ENCODE measurements at places on chromosomes 12 and 14.
A peak's percentile ranks its signal among the peaks of the same experiment; 100 is the strongest.

DNA sequence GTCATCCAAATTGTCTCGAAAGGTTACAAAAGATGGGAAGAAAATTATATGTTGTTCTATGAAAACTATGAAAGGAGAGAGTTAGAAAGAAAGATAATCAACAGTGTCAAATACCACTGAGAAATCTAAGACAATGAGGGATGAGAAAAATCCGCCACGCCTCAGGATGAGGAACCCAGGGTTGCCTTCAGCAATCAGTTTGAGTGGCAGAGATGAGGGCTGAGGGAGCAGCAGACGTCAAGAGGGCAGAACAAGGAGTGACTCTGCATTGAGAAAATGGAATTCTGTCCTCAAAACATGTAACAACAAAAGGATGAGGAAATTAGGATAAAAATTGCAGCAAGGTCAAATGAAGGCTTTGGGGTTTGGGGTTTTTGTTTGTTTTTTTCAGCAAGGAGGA, 18.3 kb upstream of the OXA1L start:
- no peak for DNase-seq

DNA sequence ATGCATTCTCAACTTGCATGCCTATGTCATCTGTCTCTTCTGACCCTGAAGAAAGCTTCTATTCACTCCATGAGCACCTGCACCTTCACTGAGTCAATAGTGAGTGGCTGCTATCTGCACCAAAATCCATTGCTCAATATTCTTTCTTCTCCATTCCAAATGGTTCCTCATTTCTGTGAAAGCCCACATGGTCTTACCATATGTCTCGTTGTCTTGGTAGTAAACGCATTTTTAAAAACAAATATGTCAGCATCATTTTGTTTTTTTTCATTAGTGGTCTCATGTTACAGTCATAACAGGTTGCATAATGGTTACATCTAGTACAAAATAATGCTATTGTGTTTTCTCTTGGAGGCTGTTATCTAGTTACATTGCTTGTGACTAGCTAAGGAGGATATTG, 106.9 kb upstream of the CPM start:
- DNase-seq, result no peak

DNA sequence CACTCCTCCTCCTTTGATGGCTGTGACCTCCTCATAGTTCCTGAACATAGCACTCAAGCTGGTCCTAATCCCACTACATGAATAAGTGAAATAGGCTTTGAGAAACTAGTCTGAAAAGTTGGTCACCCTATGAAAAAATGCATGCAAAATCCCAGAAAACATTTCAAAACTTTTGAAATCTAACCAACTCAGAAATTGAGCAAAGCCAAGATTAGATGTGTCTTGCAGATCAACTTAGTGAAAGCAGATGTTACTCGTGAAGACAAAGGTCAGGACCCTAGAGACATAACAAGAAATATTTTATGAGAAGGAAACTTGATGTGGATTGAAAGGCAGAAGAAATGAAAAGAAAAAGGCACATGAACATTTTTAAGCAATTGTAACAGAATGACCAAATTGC, 63.3 kb downstream of the TSHR start:
- no peak for DNase-seq

DNA sequence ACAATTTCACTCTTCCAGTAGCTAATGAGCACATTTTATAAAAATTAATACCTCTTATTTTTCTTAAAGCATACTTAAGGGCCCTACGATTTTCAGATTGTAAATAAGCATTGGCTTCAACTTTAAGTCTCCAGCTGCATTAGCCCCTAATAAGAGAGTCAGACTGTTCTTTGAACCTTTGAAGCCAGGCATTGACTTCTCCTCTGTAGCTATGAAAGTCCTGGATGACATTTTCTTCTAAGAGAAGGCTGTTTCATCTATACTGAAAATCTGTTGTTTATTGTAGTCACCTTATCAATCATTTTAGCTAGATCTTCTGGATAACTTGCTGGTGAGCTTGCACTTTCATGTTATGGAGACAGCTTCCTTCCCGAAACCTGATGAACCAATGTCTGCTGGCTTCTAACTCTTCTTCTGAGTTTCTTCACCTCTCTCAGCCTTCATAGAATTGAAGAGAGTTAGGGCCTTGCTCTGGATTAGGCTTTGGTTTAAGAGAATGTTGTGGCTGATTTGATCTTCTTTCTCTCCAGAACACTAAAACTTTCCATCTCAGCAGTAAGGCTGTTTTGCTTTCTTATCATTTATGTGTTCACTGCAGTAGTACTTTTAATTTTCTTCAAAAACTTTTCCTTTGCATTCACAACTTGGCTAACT, 377.1 kb upstream of the RGS6 start:
- no peak for DNase-seq

GRCh38 chr12:10069099-10069498, 29.7 kb downstream of the CLEC1A start:
- DNase-seq, result no peak

DNA sequence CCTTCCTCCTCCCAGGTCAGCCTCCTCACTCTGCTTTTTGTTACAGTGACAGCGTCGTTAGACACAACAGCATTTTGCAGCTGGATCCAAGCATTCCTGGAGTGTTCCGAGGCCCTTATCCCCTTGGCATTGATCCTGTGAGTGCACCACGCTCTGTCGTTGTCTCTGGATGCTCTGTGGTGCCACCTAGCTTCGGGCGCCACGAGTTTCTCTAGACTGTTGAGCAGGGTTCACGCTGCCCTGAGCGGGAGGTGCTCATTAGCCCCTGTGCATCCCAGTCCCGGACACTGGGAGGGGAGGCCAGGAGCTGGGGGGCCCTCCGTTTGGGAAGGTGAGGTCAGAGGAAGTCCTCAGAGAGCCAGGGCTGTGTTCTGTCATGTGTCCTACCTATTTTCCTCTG, 17.3 kb upstream of the DNAH10 start:
- DNase-seq, result peak; percentile 27

DNA sequence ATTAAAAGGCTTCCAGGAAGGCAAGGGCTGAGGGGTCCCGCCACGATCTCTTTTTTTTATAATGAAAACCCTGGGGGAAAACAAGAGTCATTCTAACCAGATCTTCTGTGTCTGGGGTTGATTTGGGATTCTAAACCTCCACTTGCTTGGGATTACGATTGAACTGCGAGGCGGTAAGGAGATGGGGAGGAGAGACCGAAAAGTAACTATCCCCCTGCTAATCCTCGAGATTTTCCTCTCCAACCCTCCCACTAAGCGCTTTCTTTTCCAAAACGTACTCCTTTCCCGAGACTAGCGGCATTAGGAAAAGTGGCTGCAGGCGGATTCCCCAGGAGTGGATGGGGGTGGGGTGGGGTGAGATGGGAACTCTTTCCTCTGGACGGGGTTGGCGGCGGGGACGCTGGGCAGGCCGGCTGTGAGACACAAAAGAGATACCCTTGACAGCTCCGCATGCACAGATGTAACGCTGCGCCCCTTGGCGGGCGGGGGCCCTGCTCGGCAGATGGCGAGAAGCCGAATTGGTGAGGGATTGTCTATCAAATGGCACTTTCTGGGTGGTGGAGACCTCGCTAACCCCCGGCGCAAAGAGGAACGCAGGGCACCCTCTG, 830 bp upstream of the SRRM4 start:
- peak; percentile 67 for DNase-seq

- no peak for DNase-seq
These were observed 26.7 kb downstream of the TSPAN11 start for GRCh38 chr12:30953257-30953656.

DNA sequence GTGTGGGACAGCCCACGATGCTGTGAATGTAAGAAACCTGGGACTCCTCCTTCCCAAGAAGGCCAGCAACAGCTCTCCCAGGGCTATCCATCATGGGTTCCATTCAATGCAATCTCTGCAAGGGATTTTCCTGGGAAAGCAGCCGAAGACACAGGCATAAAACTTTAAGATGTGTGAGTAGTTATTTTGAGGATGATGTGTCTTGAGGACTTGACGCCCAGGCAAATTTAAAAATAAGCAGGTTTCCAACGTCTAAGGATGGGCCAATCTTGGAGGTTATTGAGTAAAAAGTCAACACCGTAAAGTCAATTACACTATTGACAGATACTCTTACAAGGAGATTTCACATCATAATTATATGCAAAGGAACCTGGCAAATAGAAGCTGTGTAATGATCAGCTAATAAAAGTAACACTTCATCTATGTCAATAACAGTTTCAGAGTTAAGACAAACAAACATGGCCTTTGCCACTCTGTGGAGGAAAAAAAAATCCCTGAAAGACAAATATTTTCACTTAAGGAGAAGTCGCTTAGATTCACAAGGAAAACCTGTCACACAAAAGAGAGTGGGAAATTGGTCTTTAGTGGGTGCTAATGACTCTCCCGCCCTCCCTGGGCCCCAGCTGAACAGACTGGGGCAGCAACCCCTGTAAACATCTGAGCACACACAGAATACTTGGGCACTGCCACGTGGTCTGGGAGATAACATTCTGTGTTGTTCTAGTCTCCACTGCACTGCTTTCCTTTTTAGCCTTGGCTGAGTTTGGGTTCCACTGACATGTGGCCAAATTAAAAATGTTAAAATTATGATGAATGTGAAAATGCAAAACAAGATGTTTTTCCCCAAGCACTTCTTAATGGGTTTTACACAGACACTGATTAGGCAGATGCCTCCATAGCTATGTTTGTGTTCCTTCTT, 240.9 kb downstream of the FOXN3 start:
- no peak for DNase-seq

DNA sequence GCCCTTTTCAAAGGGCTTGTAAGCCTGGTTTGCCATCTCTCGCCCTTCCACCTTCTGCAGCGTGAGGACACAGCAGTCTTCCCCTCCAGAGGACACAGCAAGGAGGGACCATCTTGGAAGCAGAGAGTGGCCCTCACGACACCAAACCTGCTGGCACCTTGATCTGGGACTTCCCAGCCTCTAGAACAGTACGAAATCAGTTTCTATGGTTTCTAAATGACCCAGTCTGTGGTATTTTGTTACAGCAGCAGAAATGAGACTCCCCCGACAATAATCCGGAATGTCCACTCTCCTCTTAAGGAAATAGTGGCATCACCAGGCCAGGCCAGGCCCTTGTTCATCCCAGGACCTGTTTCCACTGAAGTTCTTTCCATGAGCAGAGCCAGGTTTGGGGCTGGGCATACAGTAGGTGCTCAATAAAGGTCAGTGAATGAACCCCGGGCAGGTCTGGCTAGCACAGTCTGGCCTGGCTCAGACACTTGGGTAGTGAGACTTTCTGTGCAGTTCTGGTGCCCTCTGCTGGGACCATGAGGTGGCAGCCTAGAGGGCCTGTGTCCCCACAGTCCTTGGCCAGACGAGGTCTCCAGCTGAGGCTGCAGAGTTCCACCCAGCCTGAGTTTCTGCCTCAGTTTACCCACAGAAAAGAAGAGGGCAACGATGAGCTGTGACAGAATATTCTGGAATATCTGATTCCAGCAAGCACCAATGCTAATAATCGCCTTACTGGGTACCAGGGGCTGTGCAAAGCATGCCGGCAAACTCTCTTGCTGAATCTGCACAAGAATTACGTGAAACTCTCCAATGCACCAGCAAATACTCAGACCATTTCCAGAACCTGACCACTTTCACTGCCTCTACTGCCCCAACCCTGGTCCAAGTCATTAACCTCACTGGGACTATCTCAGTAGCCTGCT, 14.0 kb downstream of the ABCB9 start:
- DNase-seq, result peak; percentile 75

DNA sequence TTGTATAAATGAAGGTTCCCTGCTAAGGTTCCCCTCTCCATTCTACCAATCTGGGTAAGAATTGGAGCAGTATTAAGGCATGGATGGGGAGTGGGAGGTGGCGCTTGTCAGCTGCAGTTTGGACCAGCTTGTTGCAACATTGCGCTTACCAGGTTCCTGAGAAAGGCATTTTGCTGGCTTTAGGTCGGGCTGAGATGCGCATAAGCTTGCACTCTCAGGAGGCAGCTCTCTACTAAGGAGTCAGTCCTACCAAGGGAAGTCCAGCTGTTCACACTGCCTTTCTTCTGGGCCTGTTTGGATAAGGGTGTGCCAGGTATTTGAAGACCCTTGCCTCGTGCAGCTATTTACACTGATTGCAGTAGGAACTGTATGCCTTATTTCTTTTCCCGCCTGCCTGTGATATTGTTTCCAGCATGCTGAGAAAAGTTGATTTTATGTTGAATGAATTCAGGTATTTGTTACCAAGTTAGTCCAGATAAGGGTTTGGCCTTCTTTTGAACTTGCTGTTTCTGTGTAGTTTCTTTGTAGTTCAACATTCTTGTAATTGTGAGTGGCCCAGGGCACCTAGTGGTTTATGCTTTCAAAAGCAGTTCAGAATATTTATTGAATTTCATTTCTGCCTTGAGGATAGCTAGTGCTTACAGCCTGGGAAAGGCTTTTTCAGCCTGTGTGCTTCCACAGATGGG, 2.6 kb downstream of the MLEC start:
- peak; percentile 30 for DNase-seq

DNA sequence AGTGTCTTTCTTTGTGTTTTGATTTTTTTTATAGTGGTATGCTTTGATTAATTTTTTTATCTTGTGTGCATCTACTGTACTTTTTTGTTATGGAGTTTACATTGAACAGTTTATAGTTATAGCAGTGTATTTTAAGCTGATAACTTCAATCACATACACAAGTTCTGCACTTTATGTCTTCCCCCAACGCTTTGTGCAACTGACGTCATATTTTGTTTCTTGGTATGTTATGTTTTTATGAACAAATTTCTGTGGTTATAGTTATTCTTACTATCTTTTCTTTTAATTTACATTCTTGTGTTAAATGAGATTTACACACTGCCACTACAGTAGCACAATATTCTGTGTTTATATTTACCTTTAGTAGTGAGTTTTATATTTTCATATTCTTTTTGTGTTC, 197.1 kb downstream of the SNAPC1 start:
- no peak for DNase-seq

DNA sequence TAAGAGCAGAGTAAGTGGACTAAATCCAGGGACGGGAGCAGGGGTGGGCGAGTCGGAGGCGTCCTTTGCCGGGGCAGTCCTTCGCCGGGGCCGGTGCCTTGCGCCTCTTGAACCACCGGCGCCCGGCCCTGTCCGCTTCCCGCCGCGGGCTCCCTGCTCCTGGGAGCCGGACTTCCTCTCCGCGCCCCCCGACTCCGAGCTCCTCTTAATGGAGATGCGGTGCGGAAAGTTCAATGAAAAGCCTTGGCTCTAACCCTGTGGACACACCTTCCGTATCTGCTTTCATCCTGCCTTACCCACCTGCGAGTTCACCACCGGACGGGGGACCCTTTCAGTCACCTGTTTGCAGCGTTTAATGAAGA, 412 bp downstream of the FGFR1OP2 start:
- no peak for DNase-seq

- no peak for DNase-seq
These were observed 42.7 kb upstream of the DCN start for GRCh38 chr12:91225316-91225715.

DNA sequence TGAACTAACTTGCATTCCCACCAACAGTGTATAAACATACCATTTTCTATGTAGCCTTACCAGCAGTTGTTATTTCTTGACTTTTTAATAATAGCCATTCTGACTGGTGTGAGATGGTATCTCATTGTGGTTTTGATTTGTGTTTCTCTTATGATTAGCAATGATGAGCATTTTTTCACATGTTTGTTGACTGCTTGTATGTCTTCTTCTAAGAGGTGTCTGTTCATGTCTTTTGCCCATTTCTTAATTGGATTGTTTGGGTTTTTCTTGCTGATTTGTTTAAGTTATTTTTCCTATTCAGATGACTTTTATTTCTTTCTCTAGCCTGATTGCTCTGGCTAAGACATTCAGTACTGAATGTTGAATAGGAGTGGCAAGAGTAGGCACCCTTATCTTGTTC, 230.3 kb downstream of the DAD1 start:
- DNase-seq, result no peak
